ENCODE measurements at places on chromosomes 7 and 10.

DNA sequence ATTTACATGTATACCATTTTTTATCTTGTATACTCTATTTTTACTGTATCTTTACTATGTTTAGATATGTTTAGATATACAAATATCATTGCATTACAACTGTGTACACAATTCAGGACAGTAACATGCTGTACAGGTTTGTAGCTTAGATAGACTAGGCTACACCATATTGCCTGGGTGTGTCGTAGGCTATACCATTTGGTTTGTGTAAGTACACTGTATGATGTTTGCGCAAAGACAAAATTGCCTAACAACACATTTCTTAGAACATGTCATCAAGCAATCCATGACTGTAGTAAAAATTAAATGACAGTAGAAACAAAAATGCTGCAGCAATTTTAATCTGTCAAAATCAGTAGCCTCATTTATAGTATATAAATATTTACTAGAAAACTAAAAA, 812.2 kb downstream of the GRM8 start:
- no peak for DNase-seq

DNA sequence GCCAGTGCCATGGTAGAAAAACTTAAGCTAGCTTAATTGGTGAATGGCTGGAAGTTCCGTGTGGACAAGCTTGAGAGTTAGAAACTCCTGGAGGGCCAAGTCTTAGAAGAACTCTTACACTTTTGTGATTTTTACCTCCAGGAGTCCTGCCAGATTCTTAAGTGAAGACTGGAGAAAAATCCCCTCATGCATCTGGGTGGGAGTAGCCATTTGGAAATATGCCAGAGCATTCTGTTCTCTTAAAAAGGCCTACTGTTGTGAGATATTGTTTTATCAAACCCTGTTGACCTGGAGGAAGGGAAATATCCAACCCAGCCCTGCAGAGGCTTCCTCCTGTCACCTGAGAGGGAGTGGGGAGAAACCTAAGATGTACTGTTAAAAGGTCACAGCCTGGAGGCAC, 17.6 kb upstream of the MCM10 start:
- DNase-seq = no peak

DNA sequence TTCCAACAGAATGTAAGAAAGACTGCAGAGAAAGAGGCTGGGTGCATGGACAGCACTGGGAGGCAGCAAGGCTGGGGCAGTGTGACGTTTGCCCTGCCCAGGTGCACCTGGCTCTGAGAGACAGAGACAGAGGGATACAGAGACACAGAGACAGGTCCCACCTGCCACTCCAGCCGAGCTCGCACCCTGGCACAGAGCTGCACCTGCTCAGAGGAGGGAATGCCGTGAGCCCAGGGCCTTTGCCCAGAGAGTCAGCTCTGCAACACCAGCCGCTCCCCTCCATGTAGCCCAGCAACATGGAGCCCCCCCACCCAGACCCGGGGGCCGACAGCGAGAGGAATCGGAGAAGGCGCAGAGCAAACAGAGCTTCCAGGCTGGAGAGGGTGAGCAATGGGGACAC, 35.3 kb upstream of the PROSER2 start:
- DNase-seq = no peak

GRCh38 chr10:117980755-117981702, 65.7 kb downstream of the RAB11FIP2 start:
- no peak for DNase-seq

DNA sequence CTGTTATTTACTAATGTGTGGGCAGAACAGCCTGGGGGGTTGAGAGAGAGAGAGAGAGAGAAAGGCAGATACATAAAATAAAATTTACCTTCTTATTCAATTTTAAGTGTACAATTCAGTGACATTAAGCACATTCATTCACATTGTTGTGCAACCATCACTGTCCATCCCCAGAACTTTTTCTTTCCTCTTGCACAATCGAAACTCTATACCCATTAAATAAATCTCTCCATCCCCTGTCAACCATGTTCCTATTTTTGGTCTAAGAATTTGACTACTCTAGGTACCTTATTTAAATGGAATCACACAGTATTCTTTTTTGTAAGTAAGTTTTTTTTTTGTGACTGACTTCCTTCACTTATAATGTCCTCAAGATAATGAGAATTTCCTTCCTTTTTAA, 181.6 kb downstream of the SND1 start:
- no peak for DNase-seq

DNA sequence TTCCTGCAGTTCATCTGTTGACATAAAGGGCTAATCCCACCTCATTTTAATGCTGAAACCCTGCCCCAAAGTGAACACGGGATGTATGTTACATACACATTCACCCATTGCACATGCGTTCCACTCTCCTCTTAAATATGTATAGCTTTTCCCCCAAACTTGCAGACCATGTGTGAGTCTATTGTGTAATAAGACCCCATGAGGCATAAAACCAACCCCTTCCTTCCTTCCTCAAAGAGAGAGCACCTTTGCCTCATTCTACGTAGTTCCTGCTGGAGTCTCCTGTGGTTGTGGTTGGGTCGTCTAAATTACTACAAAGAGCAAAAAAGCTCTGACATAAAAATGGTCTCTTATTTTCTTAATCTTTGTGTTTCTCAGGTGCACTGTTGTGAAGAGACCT, 345.7 kb upstream of the KLF6 start:
- no peak for DNase-seq

GRCh38 chr7:55030314-55030713, 11.5 kb downstream of the EGFR start:
- no peak for DNase-seq

DNA sequence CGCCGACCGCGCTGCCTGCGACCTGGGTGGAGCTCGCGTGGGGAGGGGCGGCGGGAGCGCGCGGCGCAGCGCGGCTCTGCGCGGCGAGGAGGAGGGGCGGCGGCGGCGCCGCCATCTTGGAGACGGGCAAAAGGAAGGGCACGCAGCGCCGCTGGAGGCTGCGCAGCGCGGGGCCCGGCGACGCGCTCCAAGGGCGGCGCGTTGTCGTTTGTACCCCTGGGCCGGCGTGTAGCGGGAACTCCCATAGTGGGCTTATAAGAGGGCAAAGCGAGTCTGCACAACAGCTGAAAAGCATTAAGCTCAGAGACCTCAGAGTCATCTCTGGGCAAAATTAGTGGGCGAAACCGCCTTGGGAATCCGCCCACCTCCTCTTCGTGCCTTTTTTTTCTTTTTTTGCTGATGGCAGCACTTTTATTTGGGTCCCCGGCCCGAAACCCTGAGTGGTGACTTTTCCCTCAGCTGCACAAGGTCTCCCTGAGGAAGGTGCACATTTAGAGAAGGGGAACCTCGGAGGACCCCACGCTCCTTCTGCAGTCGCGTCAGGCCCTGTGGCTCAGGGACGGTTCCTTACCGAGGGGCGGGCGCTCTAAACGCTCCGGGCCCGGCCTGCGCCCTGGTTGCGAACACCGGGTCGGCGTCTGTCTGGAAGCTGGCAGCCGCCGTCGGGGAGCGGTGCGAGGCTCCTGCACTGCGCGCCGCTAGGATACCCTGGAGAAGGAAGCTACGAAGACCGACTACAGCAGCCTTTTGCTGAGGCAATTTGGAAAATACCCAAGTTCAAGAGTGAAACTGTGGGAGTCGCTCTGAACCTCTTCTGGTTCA, 428 bp upstream of the MCMBP start:
- peak; percentile 93 for DNase-seq

DNA sequence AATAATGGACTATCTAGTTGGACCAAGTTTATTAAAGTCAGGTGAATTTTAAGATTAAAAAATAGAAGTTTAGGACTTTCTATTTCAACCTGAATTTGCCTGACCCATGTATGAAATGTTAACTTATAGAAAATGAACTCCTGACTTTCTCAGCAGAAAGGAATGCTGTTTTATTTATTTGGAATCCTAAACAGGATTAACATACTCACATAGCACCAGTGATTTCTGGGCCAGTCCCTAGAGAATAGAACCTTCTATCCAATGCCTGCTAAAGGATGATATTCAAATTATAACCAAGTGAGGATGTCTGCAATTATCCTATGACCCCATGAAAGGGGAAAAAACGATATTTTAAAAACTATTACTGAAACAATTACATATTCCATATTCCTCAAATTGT, 148.8 kb downstream of the CHRM2 start:
- no peak for DNase-seq

GRCh38 chr10:60410970-60411369, 21.3 kb upstream of the ANK3 start:
- DNase-seq = no peak

DNA sequence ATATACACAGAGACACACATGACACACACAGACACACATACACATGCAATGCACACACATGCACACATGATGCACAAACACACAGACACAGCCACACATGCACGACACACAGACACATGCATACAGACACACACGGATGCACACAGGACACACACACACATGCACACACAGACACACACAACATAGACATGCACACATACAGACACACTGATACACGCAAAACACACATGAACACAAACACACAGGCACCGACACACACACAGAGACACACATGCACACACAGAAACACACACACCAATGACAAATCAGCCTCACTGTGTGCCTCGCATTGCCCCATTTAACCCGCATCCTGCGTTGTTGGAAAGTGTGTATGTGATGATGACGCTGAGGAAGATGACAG, 232.4 kb downstream of the ADARB2 start:
- no peak for DNase-seq

DNA sequence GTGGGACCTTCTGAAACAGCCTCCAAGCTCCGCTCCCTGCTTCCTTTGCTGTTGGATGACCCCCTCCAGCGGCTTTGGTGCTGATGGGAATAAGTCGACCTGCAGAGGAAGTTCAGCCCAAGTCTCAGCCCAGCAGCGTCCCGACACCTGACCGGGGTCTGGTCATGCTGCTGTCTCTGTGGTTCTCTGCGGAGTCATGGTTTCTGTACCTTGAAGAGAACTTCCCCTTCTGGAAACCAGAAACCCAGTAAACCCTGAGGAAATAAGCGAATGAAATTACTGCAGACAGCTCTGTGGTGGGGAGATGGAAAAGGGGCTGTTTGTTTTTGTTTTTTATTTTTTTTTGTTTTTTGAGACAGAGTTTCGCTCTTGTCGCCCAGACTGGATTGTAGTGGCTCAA, 18.3 kb upstream of the ZNF12 start:
- DNase-seq = no peak

DNA sequence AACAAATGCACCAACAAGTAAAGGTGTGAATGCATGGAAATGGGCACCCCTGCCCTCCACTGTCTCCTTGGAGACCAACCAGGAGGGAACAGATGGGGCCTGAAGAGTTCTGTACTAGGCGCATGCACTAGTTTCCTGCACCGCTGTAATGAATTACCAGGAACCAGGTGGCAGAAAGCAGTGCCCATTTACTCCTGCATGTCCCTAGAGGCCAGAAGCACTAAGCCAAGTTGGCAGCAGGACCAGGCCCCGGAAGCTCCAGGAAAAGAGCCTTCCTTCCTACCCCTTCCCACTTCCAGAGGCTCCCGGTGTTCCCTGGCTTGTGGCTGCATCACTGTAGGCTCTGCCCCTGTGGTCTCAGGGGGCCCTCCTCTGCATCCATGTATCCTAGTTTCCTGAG, 237.5 kb upstream of the PPP2R2D start:
- no peak for DNase-seq

DNA sequence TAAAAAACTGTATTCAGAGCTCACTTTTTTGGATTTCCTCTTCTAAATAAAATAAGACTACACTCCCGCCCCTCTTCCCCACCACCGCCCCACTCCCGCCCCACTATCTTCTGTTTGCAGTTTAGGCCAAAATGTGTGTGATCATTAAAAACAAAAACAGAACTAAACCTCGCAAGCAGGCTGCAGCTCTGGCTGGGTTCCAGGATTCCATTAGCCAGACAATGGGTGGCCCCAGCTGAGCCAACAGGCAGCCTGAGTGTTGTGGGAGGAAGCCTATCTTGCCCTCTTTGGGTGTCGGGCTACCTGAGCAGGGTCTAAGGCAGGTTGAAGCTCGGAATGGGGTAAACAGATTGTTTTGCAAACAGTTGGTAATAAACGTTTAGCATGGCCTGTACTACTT, 41.7 kb downstream of the ARL4A start:
- no peak for DNase-seq

GRCh38 chr7:105285118-105285874, 103.4 kb downstream of the SRPK2 start:
- DNase-seq = no peak

GRCh38 chr7:128281605-128282380, 40.7 kb downstream of the LEP start:
- no peak for DNase-seq

DNA sequence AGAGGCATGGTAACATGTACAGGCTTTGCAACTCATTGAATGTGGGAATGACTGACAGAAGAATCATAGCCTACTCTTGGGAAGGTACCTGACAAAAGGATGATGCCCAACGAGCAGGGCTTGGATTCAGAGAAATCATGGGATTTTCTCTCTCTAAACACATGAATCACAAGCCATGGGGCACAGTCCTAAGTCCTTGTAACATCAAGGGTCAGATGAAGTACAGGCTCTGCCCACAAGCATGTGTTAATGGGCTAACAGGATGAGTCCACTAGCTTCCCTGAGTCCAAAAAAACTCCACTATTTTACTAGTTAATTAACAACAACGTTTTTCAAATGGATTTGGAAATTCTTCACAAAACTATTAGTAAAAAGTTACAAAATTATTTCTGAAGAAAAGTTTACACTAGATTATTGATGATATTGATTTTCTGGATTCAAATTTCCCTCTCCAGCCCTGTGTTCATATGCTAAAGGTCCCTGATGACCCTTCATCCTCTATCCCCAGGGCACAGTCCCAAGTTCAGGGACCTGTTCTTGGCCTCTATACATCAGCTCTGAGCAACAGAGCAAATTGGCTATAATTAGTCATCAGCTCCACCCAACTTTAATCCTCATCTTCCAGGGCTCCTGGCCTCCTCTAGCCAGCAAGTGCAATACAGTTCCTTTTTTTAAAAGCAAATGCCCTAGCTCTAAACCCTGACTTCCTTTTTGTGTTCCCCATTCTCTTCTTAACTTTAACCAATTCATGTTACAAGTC, 99.8 kb downstream of the GSAP start:
- DNase-seq = no peak

GRCh38 chr10:21531164-21531563, 2.9 kb upstream of the MLLT10 start:
- DNase-seq = no peak

DNA sequence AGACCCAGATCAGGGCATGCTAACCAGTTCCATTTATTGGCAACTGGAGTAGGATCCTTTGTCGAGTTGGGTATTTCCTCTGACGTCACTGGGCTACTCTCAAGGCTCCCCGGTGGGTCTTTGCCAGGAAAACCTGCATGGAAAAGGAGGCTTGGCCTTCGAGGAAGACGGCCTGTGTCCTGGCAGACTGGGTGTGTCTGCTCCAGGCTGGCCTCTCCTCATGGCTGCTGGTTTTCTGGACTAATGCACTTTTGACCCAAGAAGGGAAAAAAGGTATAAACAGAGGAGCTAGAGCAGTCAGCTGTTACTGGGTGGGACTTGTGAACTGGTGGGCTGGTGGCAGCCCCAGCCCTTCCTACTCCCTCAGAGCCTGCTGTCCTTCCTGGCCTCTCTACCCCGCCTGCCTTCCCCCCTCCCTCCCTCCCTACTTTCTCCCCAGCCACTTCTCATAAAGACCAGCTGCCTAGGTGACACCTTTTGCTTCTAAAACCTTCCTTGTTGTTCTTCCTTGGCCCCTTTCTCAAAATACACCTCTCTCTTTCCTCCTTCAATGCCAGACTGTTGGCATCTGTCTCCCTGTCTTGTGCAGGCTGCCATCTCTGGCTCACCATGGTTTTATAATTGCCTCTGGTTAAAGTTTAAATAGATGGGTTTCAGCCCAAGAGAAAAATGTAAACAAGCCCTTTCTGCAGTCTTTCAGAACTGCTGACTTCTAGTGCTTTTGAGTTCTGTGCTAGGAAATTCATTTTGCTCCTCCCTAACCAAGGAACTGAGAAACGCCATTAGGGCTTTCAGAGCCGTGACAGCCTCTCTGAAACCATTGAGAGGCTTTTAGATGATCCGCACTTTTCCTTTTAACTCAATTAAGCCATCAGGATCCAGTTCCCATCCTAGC, 101.8 kb upstream of the MKLN1 start:
- no peak for DNase-seq
